Fibroblast of upper back skin (primary cell): ENCODE measurements at places on chromosomes 2 and 18.

DNA sequence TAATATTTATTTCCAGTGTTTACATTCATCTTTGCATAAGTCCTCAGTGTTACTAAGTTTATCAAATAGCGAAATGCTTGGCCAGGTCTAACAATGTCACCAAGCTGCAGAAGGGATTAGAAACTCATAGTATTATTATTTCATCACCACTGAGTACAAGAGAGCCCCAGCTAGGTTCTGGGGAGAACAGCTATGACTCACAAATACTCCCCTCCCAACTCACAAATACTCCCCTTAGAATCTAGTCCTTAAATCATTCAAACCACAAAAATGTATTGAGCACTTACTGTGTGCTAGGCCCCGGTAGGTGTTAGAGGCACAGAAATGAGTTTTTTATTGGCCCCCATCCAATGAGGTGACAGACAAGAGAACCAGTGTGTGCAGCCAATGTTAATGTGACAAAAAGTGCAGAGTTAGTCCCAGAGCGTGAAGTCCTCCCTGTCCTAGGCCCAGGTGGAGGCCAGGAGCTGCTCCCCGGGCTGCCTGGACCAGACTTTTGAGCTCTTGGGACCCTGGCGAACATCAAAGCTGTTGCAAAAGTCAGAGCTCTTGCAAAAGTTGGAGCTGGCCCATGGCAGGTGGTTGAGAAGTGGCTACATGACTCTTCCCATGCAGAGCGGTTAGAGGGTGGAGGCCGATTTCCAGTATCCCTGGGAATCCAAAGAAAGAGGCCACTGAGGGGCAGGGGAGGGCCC, 9.8 kb downstream of the STEAP3 start:
- DNase-seq = peak; percentile 85

DNA sequence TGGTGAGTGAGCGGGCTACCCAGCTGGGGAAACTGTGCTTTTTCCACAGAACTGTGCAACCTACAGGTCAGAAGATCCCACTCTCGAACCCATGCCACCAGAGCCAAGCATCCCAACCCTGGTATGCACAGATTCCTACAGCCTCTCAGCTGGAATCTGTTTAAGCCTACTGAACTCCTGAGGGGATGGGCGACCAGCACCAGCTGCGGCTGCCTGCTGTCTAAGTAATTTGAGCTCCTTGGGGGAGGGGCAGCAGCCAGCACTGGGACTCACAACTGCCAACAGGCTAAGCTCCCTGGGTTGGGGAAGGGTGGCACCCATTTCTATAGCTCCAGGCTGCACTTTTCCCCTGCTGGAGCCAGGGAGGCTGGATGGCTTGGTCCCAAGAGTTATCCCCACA, 11.8 kb downstream of the CYP27C1 start:
- DNase-seq = peak; percentile 70

GRCh38 chr2:53856272-53856671, 3.5 kb downstream of the GPR75 start:
- DNase-seq = no peak

GRCh38 chr2:228847684-228848083, 423.4 kb downstream of the PID1 start:
- DNase-seq = peak; percentile 66

DNA sequence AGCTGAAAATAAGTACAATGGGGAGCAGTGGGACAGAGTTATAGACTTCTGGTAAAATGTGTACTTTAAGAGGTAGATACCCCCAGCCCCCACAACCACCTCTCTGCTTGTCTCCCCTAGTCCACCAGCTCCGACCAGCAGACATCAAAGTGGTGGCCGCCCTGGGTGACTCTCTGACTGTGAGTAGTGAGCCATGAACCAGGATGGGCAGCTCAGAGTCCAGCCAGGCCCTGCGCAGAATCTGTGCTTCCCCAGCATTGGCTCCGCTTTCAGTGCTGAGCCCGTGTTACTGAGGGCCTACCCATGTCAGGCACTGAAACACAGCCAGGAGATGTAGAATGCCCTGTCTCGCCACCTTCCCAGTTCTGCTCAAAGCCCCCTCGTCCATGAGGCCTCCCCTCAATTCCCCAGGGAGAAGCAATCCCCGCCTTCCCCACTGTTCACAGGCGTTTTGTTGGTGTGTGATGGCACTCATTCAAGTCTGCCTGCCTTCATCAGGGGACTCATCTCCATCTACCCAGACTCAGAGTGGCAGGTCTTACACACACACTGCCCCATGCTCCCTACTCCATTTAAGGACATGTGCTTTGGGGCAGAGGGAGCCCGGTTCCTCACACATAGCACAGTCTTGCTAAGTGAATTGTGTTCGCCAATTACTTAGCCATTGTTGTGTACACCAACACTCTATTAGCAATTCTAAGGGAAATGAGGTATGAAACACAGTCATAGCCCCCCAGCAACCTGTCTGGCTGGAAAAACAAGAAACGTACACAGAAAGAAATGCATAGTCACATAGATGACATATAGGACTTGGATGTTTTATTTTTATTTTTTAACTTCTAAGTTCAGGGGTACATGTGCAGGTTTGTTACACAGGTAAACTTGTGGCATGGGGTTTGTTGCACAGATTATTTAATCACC, 122.6 kb downstream of the PLB1 start:
- DNase-seq = no peak

DNA sequence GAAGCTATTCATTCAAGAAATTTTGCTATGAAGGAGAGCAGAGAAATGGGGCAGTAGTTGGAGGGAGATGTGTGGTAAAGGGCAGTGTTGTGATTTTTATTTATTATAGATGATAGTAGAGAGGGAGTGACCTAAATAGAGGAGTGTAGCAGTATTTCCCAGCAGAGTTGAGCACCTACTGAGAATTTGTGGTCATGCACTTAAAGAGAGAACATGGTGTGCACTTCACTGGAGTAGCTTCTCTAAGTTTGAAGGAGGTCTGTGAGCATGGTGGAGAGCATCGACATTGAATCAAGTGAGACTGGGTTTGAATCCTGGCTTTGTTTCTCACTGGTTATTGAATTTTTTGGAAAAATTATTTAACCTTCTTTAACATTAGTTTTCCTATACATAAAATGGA, 129.2 kb downstream of the AQP4 start:
- no peak for DNase-seq

GRCh38 chr2:8447610-8448221, 234.1 kb upstream of the ID2 start:
- DNase-seq = peak; percentile 48

- no peak for DNase-seq
Observed at GRCh38 chr2:42029171-42029570, 18.6 kb upstream of the PKDCC start.

DNA sequence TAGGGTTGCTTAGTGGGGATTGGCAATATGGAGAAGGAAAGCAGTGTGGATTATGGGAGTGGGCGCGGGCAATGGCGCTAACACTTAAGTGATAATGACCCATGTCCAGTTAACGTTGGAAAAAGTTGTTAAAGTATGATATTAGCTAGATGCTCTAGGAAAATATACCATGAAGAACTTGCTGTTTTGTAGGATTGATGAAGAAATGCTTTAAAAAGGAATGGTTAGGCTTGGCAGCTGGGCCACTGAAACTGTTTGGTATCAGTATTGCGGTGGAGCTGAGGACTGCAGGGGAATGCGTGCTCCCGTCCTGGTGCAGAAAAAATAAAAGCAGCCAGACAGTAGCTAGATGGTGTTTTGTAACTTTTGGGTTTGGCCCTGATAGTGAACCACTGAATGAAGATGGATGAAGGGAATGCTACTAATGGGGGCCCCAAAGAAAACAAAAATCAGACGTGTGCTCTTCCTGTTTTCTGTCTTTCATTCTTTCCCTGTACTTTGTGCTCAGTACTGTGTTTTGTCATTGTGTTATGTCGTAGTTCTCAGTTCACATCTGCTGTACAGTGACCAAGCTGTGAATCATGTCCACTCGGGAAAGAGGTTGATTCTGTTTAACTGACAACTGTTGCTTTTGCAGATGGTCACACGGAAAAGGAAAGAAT, 999 bp downstream of the INSIG2 start:
- peak; percentile 41 for DNase-seq

- no peak for DNase-seq
Observed at GRCh38 chr2:43941966-43942365, 53.8 kb downstream of the LRPPRC start.

- no peak for DNase-seq
Observed at GRCh38 chr2:95296011-95296410, 1.1 kb upstream of the KCNIP3 start.

DNA sequence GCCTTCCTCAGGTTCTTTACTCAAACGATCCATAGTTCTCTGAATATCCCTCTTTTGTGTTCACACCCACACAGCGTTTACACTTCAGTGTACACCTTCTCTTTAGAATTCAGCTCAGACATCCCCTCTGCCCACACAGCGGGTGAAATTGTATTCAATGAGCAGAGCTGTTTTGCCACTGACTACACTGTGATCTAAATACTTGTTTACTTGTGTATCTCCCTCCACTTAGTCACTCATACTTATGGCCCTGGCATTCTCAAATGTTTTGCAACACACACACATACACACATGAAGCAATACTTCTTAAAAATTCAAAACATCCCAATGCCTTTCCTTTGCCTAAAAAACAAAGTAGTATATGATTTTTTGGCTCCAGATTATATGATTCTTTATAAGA, 297.1 kb downstream of the TMX3 start:
- DNase-seq = no peak

DNA sequence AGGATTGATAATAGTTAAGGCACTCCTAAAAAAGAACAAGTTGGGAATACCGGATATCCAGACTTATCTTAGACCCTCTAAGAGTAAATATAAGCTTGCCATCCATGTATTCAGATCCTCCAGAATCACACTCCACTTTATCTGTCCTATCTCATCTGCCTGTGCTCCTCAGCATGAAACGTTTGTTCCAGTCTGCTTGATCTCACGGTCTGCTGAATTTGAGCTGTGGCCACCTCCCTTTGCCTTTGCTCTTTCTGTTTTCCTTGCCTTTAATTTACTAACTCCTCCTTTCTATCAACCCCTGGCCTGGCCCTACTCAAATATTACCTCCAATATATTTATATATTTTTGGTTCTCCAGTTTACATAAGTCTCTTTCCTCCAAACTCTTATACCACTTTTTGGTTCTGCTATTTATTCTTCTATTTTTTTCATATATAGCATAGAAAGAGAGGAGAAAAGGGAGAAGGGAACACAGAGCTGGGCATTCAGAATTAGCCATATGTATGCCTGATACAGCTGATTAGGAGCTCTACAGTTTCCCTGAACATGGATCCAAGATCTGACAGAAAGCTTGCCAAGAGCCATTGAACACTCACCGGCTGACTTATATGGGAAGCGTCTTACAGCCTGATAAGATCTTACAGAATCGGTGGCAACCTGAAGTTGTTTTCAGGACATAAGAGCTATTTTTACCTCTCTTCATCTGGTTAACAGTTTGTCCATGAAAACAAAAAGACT, 21.8 kb upstream of the DNAJC27 start:
- DNase-seq = no peak

DNA sequence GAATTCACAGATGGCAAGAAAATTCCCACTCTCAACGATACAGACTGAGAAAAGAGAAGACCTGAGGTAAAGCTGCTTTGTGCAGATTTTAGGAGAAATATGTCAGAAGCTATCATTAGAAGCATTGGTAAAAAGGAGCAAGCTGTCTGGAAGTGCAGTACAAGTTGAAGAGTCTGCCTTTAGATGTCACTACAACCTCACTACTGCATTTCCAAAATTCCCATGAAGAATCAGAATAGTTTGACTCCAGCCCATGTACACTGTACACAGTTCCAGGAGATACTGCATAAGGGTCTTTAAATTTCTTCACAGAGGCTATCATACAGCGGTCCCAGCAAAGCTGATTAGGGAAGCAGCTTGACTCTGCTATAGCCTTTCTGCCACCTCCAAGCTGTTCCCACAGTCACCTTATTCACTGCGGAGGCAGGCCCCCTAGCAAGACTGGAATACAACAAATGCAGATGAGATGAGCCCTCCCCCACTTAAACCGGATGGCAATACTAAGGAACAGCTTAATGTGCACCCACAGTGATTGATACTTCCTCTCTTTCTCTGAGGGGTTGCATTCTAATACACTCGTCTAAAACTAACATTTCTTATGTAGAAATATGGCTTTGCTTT, 527.4 kb downstream of the TMEM182 start:
- no peak for DNase-seq

DNA sequence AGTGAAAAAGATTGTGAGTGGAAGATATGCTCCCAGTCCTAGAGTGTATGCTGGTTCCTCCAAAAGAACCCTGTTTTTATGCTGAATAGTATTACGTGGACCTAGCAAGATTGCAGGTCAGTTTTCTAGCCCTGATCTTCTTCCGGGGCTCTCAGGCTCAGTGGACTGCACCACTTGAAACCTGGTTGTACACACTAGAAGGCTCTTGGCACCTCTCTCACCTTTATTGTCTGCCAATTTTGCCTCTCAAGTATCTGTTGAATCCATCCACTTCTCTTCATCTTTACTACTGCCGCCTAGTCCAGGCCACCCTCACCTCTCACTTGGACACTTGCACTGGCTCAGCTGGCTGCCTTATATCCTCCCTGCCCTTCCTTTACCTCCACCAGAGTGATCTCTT, 16.8 kb downstream of the TTC39C start:
- no peak for DNase-seq

DNA sequence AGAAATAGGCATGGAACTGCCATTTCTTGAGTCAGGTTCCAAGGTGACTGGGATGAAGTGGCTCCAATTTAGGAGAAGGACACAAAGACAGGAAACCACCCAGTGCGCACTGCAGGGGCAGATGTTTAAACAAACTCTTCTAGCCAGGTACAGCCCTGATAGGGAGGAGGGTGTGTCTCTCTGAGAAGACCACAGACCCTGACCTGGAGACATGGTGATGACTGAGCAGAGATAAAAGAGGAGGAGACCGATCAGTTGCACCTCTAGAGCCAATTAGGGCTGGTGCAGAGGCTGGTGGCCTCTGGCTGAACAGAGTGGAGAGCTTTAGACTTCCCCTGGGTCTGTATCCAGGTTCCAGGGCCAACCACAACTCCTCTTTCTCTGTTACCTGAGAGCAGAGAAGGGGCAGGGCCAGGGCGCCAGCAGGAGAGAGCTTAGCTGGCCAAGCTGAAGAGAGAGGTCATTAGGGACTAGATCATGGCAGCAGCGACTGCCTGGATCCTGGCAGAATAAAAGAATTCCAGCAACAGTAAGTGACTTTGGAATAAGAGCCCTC, 5.4 kb upstream of the SPOPL start:
- no peak for DNase-seq
